Esophagus squamous epithelium (tissue), 5 donors: ENCODE measurements at places on chromosomes 12 and 14.

- DNase-seq: no peak
Observed at GRCh38 chr12:22188431-22188830, 142.4 kb downstream of the CMAS start.

GRCh38 chr14:38253676-38254075 is 2.2 kb downstream of the CLEC14A start:
- no peak for DNase-seq

- DNase-seq: no peak
Observed at GRCh38 chr12:24562771-24563431, 386.0 kb downstream of the BCAT1 start.

- no peak for DNase-seq
Observed at GRCh38 chr14:60206837-60207533, 41.8 kb upstream of the DHRS7 start.

GRCh38 chr14:73797543-73798265 is 53.9 kb upstream of the PTGR2 start:
- no peak for DNase-seq

- DNase-seq: no peak
Observed at GRCh38 chr12:7542813-7543212, 39.2 kb upstream of the CD163 start.

- DNase-seq: no peak
Observed at GRCh38 chr14:74667758-74668157, 45.1 kb downstream of the AREL1 start.

- no peak for DNase-seq
Observed at GRCh38 chr14:68730811-68731425, 61.9 kb downstream of the ZFP36L1 start.

DNA sequence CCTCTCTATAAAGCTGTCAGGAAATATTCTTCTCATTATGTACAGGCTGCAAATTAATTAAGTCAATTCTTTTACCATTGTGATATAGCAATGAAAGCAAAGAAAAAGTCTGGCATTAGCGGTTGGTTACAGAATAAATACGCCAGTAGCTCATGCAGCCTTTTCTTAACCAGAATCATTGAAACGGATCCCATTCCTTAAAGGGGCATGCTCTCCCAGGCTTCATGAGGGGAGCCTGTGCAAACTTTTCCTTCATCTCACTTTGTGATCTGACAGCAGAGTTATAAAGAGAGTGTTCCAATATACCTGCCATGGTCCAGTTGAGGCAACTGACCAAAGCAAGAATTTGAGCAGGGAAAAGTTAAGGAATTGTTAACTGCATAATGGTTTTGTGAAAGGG is 337.7 kb downstream of the EMP1 start:
- DNase-seq: no peak

DNA sequence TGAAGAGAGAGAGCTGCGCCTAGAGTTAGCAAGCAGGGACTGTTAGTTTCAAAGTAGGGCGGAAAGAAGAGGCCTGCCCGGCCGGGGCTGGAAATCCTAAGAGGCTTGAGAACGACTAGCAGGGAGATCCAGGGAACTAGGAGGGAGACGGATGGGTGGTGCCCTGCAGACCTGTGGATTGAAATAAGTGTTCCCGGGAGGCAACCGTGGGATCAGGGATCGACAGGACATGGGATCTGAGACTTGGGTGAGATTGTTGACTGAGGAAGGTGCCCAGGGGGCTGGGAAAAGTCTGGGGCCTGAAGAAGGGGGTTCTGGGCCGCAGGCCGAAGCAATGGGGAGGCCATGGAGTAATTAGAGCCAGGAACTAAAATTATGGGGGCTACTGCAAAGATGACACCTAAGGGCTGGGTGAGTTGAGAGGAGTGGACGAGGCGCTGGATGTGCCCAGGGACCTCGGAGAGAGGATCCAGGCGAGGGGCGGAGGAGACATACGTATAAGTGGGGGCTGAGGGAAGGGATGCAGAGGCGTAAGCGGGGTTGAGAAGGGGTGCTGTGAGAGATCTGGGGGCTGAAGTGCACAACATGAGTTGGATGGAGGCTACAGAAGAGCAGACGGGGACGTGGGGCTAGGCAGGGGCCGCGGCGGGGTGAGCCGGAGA is 635 bp downstream of the LTA4H start:
- no peak for DNase-seq

- DNase-seq: no peak
Observed at GRCh38 chr14:67577909-67578749, 21.9 kb downstream of the PIGH start.

GRCh38 chr12:84124211-84124610 is 788.4 kb downstream of the SLC6A15 start:
- DNase-seq: no peak

DNA sequence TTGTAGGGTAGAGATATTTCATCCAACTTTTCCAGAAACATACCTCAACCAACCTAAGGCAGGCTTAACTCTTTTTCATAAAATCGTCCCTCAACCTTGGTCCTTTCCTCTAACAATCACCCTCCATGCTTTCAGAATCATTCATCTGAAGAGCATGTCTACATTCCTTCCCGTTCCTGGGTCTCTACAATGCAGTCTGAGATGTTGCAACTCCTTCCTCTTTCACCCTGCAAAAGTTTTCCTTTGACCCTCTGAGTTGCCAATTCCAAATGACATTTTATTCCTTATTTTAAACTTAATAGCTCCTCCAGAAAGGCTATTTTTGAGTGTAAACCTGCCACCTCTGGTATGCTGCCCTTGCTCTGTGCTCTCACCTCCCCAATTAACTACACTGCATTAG is 16.7 kb downstream of the SLC7A7 start:
- no peak for DNase-seq

DNA sequence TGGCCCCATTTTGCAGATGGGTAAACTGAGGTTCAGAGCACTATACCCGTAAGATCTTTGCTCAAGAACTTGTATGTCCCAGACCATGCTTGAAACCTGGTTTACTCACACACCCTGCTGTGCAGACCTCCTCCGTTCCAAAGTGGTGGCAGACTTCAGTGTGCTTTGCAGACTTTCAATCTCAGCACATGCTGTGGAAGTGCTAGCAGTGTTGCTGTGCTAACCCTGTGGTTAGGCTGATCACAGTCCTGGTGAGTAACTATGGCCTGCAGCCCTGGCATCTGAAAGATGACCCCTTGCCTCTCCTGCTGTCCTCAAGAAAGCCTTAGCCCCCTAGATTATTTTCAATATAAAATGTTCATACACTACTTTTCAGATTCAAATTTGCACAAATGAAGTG is 450.6 kb downstream of the DPF3 start:
- DNase-seq: no peak

- no peak for DNase-seq
Observed at GRCh38 chr12:93243382-93243688, 134.4 kb upstream of the NUDT4 start.

DNA sequence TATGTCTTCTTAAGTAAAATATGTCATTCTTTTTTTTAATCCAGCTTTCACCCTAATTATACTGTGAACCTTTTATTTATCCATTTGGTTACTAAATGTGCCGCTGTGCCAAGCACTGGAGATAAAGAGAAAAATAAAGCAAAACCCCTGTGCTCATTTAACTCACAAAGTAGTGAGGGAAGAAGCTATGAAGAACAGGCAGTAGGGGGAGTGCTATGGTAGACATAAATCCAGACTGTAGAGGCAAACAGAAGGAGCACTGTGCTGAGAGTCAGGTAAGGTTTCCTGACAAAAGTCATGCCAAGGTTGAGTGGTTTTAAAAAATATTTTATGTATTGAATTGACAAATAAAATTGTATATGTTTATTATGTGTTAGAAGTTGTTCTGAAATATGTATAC is 188.5 kb upstream of the SYT10 start:
- no peak for DNase-seq

GRCh38 chr12:113468365-113469223 is 3.1 kb downstream of the LHX5 start:
- no peak for DNase-seq

DNA sequence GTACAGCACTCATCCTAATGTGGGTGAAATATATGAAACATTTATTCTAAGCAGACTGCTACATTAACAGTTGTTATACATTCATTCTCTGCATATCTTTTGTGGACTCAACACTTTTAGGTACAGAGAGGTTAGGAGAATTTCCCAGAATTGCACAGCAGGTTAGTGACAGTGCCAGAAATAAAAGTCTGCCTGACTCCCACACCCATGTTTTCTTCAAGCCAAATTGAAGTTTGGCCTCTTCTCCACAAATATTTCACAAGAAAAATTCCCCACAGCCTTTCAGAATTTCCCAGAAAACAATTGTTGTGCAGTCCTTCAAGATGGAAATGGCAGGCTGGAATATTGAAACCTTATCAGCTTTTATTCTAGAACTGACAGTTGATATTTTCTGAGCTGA is 464.8 kb downstream of the RAD51B start:
- DNase-seq: no peak

- no peak for DNase-seq
Observed at GRCh38 chr12:38838056-38838850, 67.1 kb downstream of the CPNE8 start.

- no peak for DNase-seq
Observed at GRCh38 chr12:79344855-79345847, 345.6 kb downstream of the PAWR start.

GRCh38 chr12:130041983-130042812 is 120.1 kb upstream of the FZD10 start:
- no peak for DNase-seq

GRCh38 chr14:44928793-44929192 is 33.0 kb downstream of the KLHL28 start:
- no peak for DNase-seq

DNA sequence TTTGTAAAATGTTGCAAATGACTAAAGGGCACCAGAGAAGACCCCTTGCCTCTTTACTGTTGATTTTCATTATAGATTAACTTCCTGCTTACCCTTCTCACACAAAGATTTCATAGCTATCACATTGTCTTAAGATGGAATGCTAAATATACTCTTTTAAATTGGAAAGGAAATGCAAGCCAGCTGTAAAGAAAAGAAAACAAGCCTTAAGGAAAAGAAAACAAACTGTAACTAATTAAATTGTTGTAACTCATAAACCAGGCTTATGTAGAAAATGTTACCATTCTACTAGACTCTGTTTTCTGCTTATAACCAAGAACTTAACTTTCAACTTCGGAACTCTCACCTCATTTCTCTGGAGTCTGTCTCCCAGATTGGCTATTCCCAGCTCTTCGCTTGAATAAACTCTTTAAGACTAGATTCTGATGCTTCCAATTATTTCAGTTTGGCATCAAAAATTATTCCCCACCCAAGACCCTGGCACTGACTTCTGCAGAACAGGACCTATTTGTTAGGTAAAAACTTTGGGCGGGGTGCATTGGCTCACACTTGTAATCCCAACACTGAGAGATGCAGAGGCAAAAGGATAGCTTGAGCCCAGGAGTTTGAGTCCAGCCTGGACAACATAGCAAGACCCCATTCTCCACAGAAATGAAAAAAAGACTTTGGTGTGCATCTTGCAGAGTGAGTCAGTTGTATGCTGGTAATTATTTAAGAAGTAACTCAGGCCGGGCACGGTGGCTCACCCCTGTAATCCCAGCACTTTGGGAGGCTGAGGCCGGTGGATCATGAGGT is 36.6 kb upstream of the CIT start:
- DNase-seq: no peak

GRCh38 chr12:6834873-6835272 is 5.9 kb upstream of the GNB3 start:
- no peak for DNase-seq

DNA sequence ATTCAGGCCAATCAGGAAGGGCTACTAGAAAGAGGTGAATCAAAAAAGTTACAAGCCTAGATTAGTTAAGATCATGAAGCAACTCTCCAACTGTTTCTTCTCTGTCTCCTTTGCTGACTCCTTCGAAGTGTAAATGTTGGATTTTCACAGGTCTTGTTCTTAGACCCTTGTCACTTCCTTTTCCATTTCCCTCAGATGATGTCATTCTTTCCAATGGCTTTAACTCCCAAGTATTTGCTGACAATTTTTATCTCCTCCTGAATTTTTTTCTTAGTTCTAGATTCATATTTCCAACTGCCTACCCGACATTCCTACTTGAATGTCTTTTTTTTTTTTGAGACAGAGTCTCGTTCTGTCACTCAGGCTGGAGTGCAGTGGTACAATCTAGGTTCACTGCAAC is 10.8 kb downstream of the GAS2L3 start:
- no peak for DNase-seq

DNA sequence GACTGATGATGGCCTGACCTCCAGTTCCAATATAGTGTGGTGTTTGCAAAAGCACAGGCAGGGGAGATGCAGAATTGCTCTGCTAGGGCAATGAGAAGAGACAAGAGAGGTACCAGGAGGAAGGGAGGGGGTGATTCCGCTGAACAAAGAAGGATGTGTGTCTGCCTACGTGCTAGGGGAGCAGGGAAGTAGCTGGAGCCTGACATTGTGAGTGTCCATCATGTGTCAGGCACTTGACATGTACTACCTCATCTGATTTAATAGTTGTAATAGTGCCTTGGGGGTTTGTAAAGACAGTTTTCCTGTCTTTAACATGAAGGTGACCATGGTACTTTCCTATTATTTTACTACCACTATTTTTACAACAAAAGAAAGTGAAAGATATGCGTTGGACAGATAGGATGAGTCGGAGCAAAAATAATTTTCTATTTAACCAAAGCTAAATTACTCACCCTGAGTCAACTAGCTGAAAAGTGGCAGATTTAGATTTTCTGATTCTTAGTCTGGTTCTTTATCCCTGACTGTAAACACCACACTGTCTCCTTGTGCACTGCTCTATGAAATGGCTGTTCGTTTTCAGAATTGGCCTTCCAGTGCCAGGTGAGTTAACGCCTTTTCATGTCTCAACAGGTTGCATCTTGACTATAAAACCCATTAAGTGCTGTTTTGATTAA is 33.7 kb upstream of the TEAD4 start:
- DNase-seq: no peak

GRCh38 chr12:46267825-46268582 is 839 bp downstream of the SLC38A1 start:
- no peak for DNase-seq

- DNase-seq: no peak
Observed at GRCh38 chr12:1491983-1492697, 102.2 kb downstream of the FBXL14 start.

GRCh38 chr14:69077841-69078240 is 75.1 kb downstream of the DCAF5 start:
- no peak for DNase-seq

DNA sequence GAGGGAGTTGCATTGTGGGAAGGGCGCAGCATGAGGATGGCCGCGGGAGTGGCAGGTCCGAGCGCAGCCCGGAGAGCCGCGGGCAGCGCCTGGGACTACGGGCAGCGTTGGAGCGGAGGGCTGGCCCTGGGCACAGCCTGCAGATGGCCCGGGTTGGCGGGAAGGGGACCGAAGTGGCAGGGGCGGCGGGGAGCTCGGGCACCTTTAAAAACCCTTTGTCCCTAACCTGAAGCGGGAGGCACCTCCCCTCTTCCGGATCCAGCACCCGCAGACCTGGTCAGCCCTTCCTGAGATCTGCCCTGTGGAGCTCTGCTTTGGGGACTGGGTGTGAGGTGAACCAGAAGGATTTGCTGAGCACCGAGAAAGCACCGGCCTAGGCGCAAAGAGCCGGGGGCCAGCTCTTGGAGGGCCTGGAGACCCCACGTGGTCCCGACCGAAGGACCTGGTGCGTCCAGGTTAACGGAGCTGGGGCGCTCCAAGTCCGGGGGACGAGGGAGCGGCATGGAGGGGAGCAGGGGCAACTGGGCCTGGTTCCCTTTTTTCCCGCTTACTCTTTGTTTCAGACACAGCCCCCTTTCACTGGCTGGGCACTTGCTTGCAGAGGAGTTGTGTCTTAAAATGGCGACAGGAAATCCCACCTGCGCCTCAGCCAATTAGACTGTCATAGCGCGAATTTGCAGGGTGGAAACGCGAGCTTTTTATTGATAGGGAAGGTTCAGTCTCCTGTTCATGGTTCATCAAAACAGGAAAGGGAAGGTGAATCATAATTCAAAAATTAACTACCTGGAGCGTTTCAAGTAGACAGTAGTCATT is 792 bp upstream of the SLC38A1 start:
- no peak for DNase-seq

GRCh38 chr12:115934046-115934445 is 343.4 kb downstream of the MED13L start:
- DNase-seq: no peak
